Mammary epithelial cell (primary cell): ENCODE measurements at places on chromosomes 7 and 10.
A peak's percentile ranks its signal among the peaks of the same experiment; 100 is the strongest.

GRCh38 chr10:61271127-61271780 lies 181.9 kb downstream of the TMEM26 start:
- peak; percentile 20 for DNase-seq

DNA sequence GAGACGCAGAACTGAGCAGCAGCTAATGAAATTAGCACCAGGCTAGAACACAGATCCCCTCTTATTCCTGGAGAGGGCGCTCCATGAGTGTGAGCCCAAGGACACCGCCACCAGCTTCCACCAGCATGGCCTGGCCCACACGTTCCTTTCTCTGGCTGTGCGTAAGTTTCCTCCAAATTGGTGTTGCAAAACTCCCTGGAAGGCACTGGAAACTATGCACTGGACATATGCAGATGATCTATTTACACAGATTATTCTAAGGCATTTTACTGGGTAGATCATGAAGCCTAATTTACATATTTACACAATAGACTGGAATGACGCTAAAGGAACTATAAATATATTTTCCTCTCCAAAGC lies 455.6 kb upstream of the FOXK1 start:
- DNase-seq: no peak

- no peak for DNase-seq
These were observed at the start of gene PIK3CG for GRCh38 chr7:106865130-106866041. Gene PIK3CG, plus strand, starts transcription at chr7:106865282. Its CDS starts 2,280 bp downstream, at chr7:106867562.

GRCh38 chr7:116577320-116577871 lies 52.6 kb downstream of the CAV1 start:
- DNase-seq: no peak

DNA sequence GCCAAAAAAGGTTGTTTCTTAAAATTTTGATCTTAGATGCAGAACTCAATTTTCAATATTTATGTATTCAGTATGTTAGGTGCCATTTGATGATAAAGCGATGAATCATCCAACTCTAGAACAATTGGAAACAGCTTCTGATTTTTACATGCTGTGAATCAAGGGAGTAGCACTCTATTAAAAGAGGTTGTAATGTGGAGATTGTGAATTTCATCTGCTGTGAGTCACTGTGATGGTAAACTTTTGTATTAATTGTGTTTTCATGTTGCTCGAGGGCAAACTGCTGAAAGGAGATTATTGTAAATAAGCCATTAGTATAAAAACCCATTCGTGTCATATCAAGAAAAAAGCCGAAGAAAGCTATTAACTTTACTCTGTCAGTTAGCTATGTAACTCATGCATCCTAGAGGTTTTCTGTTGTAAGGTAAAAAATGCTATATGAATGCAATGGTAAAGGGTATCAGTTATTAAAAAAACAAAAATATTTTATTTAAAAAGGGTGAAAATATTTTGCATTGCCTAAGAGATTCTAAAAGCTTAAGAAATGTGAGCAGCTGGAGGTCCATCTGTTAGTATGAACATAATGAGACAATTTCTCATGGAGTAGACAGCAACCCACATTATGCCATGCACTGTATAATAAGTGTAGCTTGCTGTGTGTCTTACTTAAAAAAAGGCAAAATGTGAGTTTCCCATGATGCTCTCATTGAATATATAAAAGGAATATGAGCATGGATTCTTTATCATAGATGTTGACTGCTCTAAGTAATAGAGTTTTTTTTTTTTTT lies 511.0 kb upstream of the PCDH15 start:
- peak; percentile 14 for DNase-seq

DNA sequence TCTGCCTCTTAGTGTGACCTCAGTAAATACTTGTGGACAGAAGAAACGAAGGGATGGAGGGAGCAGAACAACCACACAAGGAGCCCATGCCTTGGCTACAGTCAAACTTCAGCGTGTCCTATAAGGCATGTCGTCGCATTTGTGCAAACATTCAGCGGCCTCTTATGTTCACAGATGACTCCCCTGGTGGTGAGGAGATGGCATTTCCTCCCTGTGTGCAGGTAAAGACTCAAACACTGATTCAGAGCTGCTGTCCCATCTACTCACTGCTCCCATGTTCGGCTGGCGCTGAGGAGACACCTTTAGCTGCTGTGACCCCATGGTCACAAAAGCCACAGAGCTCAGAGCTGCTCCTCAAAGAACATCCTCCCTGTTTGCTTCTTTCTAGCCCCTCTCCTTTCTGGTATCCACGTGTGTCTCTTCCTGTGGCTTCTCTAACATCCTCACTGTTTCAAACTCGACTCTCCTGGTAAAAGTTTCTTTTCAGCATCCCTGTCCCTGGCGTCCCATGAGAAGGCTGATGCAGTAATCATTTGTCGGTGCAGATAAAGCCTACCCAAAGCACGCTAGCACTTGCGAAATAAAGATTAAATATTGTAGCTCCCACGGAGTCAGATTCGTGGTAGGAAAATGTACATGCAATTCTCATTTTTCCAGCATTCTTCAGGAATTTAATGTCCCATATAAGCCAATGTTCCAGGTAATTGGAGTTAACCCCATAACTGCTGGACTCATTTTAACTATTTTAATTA lies 124.9 kb upstream of the NEBL start:
- no peak for DNase-seq

- no peak for DNase-seq
These were observed 111.5 kb downstream of the LRMDA start for GRCh38 chr10:75542906-75543305.

GRCh38 chr10:11330383-11331045 lies 280.9 kb downstream of the USP6NL start:
- no peak for DNase-seq

- no peak for DNase-seq
These were observed 65.9 kb upstream of the SYPL1 start for GRCh38 chr7:106177738-106178592.

GRCh38 chr7:1744296-1745017 lies 74.4 kb downstream of the ELFN1 start:
- DNase-seq: no peak

GRCh38 chr10:5956146-5956936 lies 21.0 kb downstream of the IL15RA start:
- DNase-seq: no peak

DNA sequence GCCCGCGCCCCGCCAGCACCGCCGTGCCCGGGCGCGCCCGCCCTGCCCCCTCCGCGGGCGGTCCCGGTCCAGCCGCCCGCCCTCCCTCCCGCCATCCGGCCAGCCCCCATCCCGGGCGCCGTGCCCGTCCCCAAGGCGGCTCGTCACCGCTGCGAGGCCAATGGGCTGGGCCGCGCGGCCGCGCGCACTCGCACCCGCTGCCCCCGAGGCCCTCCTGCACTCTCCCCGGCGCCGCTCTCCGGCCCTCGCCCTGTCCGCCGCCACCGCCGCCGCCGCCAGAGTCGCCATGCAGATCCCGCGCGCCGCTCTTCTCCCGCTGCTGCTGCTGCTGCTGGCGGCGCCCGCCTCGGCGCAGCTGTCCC lies at the start of gene HTRA1:
Gene HTRA1, plus strand, starts transcription at position 187 of the 362 bp plus-strand sequence. Its CDS starts 100 bp downstream, at position 287.
- peak; percentile 70 for DNase-seq

- DNase-seq: no peak
These were observed 54.5 kb downstream of the TSPAN15 start for GRCh38 chr10:69505636-69506318.

DNA sequence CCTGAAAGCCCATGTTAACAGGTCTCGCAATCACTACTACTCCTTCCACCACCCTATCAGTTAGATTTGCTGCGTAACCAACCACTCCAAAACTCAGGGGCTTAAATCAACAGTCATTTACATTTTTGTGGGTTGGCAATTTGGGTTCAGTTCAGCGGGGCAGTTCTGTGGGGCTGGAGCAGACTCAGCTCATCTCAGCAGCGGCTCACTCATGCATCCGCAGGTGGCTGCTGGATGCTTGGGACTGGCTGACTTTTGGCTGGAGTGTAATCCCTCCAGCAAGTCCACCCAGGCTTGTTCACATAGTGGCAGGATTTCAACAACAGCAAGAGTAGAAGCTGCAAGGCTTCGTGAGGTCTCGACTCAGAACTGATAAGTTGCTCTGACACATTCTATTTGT lies 79.2 kb downstream of the NEUROD6 start:
- no peak for DNase-seq

- DNase-seq: no peak
These were observed 38.6 kb downstream of the STEAP4 start for GRCh38 chr7:88268051-88268450.

DNA sequence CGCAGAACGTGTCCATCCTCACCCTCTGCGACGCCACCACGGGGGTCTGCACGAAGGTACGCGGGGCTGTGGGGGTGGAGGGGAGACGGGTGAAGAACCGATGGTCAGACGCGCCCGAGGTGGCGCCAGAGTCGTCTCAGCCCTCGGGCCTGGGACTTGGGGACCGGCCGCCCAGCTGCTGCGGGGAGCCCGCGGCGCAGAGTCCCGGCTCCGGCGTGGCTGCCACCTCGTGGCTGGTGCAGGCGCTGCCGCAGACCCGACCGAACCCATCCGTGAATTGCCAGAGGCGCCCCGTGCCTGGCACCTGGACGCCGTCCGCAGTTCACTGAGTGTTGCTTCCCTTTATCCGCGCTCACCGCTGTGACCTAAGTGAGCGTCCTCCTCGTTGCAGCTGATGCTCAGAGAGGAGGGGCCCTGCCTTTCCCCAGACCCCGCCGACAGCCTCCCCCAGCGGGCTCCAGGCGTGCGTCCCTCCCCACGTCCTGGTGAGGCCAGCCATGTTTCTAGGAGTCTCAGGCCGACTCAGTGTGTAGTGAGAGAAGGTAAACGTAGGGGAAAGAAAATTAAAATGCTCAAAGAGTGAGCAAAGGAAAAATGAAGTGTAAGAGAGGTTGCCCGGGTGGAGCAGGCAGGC lies 208.7 kb downstream of the PAXIP1 start:
- DNase-seq: peak; percentile 2

- no peak for DNase-seq
These were observed 440 bp upstream of the TCAF1 start for GRCh38 chr7:143902332-143902899.

GRCh38 chr10:74821501-74821900 lies 4.9 kb upstream of the KAT6B start:
- DNase-seq: no peak

- DNase-seq: peak; percentile 98
These were observed 116.2 kb upstream of the LAMB4 start for GRCh38 chr7:108246227-108246837.

- DNase-seq: no peak
These were observed 78.2 kb upstream of the ZNF92 start for GRCh38 chr7:65295409-65295808.

DNA sequence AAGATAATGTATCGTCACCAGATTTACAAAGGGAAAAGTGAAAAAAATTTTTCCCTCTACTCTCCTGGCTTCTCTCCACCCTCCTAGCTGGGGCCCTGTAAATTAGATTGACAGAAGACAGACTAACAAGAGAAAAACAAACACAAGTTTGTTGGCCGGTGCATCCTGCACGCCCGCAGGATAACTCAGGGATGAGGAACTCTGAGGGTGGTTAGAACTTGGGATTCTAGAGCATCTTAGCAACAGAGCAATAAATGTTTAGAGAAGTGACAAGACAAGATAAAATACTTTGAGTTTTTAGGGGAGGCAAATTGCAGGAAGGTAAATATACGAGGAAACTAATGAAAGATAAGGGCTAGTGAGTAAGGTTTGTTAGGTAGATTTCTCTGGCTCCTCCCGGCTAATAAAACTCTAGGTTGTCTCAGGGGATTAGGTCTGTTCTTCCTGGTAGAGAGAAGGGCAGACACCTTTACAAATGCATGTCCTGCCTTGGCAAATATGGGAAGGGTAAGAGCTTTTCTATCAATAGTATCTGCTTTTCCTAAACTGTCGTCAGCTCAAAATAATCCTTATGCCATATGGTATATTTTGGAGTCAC lies 4.3 kb upstream of the UCN3 start:
- DNase-seq: no peak

GRCh38 chr10:90592638-90593302 lies 265.1 kb downstream of the HTR7 start:
- DNase-seq: peak; percentile 62

GRCh38 chr10:13693783-13694700 lies 107.3 kb downstream of the PRPF18 start:
- DNase-seq: no peak

DNA sequence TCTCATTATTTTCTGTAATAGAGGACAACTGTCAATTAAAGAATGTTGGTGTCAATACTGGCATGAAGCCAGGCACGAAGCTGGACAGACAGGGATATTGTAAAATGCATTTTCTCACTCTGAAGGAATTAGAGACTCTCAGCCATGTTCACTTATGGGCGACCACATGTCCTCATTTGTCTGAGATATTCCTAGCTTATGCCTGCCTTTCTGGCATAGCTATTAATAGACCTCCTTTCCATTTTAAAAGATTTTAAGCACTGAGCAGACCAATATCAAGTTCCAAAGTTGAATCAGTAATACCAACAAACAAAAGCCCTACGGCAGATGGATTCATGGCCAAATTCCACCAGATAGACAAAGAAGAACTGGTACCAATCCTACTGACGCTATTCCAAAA lies 589.9 kb downstream of the GRM8 start:
- no peak for DNase-seq

DNA sequence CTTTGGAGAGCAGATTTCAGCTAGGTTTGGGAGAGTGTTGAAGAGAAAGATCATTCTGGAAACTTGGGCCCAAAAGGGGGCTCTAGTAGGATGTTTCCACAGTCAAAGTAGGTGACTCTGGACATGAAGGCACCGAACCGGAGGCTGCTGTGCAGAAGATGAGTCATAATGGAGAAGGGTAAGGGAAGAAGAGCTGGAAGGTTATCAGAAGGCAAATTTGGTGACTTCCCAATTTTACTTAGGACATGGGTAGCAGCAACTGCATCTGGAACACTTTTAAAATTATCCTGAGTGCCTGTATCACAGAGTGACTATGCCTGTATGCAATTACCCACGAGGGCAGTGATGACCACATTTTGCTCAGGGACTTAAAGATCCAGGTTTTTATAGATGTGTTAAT lies 38.8 kb downstream of the PIK3AP1 start:
- no peak for DNase-seq

GRCh38 chr10:88996927-88997326 lies 6.3 kb downstream of the FAS start:
- DNase-seq: no peak

GRCh38 chr10:84336406-84337090 lies 8.2 kb downstream of the CCSER2 start:
- no peak for DNase-seq

- no peak for DNase-seq
These were observed 60.2 kb downstream of the FIGNL1 start for GRCh38 chr7:50389961-50390360.

DNA sequence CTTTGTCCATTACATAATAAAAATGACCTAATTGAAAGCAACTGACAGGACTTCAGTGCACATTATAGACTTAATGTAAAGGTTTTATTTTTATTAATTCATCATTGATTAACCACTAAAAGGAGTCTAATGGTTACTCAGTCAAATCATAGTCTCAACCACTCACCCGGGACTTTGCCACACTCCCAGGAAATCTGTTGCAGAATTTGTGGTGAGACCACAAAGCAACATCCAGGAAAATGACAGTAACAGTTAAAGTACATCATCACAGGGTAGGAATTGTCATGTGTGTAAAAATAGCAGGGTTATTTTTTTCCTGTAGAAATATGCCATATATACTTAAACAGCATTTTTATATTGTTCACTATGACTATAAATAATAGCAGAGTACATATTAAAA lies 6.3 kb upstream of the HGF start:
- no peak for DNase-seq

GRCh38 chr10:124092250-124092859 lies 1.0 kb downstream of the CHST15 start:
- DNase-seq: peak; percentile 87
